A549 treated with CORT108297 at 1 μM for 4 hours (cell line): ENCODE measurements at places on chromosomes 4 and X. TPM values are rescaled to one million over a fixed set of nuclear protein-coding genes. Genes with fewer than 3 reads are reported as not detected.

The FMR1NB gene
- not detected in 5 replicates for total RNA-seq

The AGTR2 gene
- not detected in 5 replicates for total RNA-seq

The GPR119 gene
- not detected in 5 replicates for total RNA-seq

The TLR10 gene
- total RNA-seq = 0.03 to 0.07 TPM (median 0.04 TPM) in 4 of 5 replicates, not detected in the other

The NEUROG2 gene
- total RNA-seq = not detected in 5 replicates

The MAGEA2B gene
- total RNA-seq = not detected in 5 replicates

The GASK1B gene
- 0.34 to 0.62 TPM (median 0.39 TPM) in 5 replicates for total RNA-seq

The MFAP3L gene
- 4.1 to 5.4 TPM (median 4.5 TPM) in 5 replicates for total RNA-seq

The HSFX3 gene
- total RNA-seq = not detected in 5 replicates

The CSN2 gene
- total RNA-seq = not detected in 5 replicates

The GPAT3 gene
- total RNA-seq = 37.1 to 44.8 TPM (median 41.4 TPM) in 5 replicates

The CCDC110 gene
- 0.04 to 0.09 TPM (median 0.07 TPM) in 3 of 5 replicates, not detected in the others for total RNA-seq

The ENPP6 gene
- not detected in 5 replicates for total RNA-seq

The CCDC120 gene
- total RNA-seq = 2.4 to 4.2 TPM (median 3.7 TPM) in 5 replicates

The SASH3 gene
- not detected in 5 replicates for total RNA-seq

The ATP1B4 gene
- not detected in 5 replicates for total RNA-seq

The DOCK11 gene
- 5.8 to 8.2 TPM (median 6.5 TPM) in 5 replicates for total RNA-seq

The SUV39H1 gene
- total RNA-seq = 18.9 to 22.9 TPM (median 22.2 TPM) in 5 replicates

The IGFBP7 gene
- total RNA-seq = 206 to 336 TPM (median 240 TPM) in 5 replicates

The CXorf49 gene
- total RNA-seq = not detected in 5 replicates
